ENCODE measurements at places on chromosomes 2 and 18.

- DNase-seq = peak; percentile 31
- H3K27ac ChIP-seq = no peak overlapping the region
- no peaks in the 10 kb centered on the region for H3K4me1 ChIP-seq
- H3K36me3 ChIP-seq = peaks cover 1% of the 10 kb centered on the region
- peaks cover 8% of the 10 kb centered on the region for H3K27me3 ChIP-seq
Measured at GRCh38 chr2:20478961-20479360, 32.1 kb downstream of the RHOB start.

- H3K4me1 ChIP-seq = peaks cover 11% of the 10 kb centered on the region
- no peak for DNase-seq
- peaks cover 49% of the 10 kb centered on the region for H3K27me3 ChIP-seq
- H3K27ac ChIP-seq = no peak overlapping the region
- H3K36me3 ChIP-seq = no peaks in the 10 kb centered on the region
Measured at GRCh38 chr2:70656421-70657010, 102.9 kb upstream of the TGFA start.

- H3K4me1 ChIP-seq = peaks cover 2% of the 10 kb centered on the region
- no peaks in the 10 kb centered on the region for H3K36me3 ChIP-seq
- H3K27ac ChIP-seq = no peak overlapping the region
- H3K27me3 ChIP-seq = no peaks in the 10 kb centered on the region
- H3K4me3 ChIP-seq = no peak overlapping the region
Measured at GRCh38 chr18:8052237-8052701, 485.2 kb downstream of the PTPRM start.

GRCh38 chr2:190641469-190641868, 7.4 kb upstream of the NAB1 start:
- peaks cover 3% of the 10 kb centered on the region for H3K4me1 ChIP-seq
- H3K27ac ChIP-seq = no peak overlapping the region
- no peak for DNase-seq
- H3K4me3 ChIP-seq = no peak overlapping the region
- no peaks in the 10 kb centered on the region for H3K27me3 ChIP-seq

- no peak overlapping the region for H3K4me3 ChIP-seq
- H3K27me3 ChIP-seq = no peaks in the 10 kb centered on the region
- H3K4me1 ChIP-seq = no peaks in the 10 kb centered on the region
- DNase-seq = no peak
- H3K36me3 ChIP-seq = peaks cover 16% of the 10 kb centered on the region
Measured at GRCh38 chr2:171846894-171847293, 47.1 kb downstream of the SLC25A12 start.

DNA sequence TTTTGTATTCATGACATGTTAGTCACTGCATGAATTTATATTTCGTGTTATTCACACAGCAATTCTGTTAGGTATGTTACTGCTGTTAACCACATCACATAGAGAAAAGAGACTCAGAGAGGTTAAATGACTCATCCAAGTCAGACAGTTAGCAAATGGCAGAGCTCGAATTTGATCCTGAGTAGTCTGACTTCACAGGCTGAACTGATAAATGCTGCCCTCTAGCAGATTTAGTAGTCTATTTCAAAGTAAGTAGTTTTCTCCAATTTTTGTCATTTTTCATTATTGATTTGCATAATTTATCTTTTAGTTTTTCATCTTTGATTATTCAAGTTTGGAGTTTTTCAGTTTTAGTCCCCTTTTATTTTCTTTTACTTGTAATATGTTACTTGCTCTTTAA, 58.3 kb downstream of the WDR7 start:
- peaks cover 10% of the 10 kb centered on the region for H3K4me1 ChIP-seq
- DNase-seq = peak; percentile 57
- H3K4me3 ChIP-seq = no peak overlapping the region
- no peak overlapping the region for H3K27ac ChIP-seq
- peaks cover 10% of the 10 kb centered on the region for H3K36me3 ChIP-seq

DNA sequence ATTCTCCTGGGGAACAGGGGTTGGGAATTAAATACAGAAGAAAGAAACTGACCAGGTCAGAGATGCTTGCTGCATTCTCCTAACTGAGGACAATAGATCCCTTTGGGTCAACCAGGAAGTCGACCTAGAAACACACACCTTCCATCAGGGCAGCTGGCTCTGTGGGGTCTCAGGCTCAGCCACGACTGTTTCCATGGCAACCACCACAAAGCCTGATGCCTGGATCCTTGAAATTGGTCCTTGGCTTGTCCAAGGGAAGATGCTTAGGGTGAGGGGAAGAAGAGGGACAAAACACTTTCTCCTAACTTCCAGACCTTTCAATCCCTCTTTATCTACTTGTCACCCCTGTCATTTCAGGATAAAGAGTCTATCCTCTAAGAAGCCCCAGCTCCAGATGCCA, 194.4 kb downstream of the ALK start:
- H3K27ac ChIP-seq = no peak overlapping the region
- no peaks in the 10 kb centered on the region for H3K4me1 ChIP-seq
- no peaks in the 10 kb centered on the region for H3K36me3 ChIP-seq
- peaks cover 25% of the 10 kb centered on the region for H3K27me3 ChIP-seq

DNA sequence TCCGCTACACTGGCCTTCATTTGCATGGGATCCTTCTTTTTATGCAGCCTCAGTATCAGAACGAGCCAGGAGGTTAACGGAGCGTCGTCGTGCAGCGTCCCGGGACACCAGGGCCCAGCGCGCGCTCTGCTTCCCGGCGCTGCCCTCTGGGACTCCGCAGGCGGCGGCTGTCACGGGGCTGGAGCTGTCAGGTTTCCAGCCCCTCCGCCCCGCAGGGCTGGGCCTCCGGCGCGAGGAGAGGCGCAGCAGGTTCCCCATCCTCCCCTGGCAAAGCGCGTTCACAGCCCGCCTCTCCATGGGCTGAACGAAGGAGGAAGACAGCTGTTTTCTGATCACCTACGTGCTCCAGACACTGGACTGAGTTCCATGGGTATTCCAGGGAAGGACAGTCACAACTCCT, 12.5 kb upstream of the PAX8 start:
- H3K4me1 ChIP-seq = no peaks in the 10 kb centered on the region
- H3K36me3 ChIP-seq = no peaks in the 10 kb centered on the region
- no peak overlapping the region for H3K27ac ChIP-seq
- H3K4me3 ChIP-seq = no peak overlapping the region

- no peak overlapping the region for H3K27ac ChIP-seq
- no peaks in the 10 kb centered on the region for H3K27me3 ChIP-seq
- peaks cover 20% of the 10 kb centered on the region for H3K4me1 ChIP-seq
- no peak overlapping the region for H3K4me3 ChIP-seq
- no peak for DNase-seq
- H3K36me3 ChIP-seq = no peaks in the 10 kb centered on the region
Measured at GRCh38 chr2:95014126-95014708, 11.3 kb upstream of the MAL start.

- H3K27ac ChIP-seq = no peak overlapping the region
- peaks cover 3% of the 10 kb centered on the region for H3K36me3 ChIP-seq
- no peak for DNase-seq
- H3K27me3 ChIP-seq = no peaks in the 10 kb centered on the region
- no peak overlapping the region for H3K4me3 ChIP-seq
Measured at GRCh38 chr2:30144260-30144659, 2.5 kb upstream of the YPEL5 start.

- no peak overlapping the region for H3K27ac ChIP-seq
- H3K27me3 ChIP-seq = peaks cover 4% of the 10 kb centered on the region
- DNase-seq = no peak
- H3K36me3 ChIP-seq = no peaks in the 10 kb centered on the region
- H3K4me3 ChIP-seq = no peak overlapping the region
Measured at GRCh38 chr2:240235811-240236210, 95.4 kb upstream of the OTOS start.

DNA sequence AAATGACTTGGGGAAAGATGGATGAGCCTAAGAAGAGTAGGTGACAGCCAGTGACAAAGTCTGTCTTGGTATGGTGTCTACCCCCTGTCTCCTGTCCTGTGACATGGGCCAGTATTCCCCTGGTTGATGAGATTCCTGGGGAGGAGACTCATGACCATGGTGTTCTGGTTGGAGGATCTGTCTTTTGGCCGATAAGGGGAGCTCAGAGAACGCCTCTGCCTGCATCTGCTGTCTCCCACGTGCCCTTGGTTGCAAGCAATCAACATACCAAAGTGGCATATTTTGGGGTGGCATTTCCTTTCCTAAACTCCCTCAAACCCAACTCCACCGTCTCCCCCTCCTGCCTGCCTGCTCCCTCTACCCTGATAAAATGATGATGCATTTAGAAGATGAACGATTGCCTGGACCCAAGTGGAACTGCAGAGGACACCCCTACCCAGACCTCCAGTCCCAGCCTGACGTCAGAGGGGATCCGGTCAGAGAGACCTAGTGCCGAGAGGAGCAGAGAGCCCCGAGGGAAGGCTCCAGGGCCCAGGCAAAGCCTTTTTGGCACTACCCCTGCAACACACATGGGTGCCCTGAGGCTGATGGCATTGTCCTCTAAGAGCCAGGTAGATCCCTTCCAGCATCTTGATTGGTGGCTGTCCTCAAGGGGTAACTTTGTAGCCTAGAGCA, 124.2 kb upstream of the MSH6 start:
- no peak for DNase-seq
- no peak overlapping the region for H3K4me3 ChIP-seq
- peaks cover 3% of the 10 kb centered on the region for H3K27me3 ChIP-seq

GRCh38 chr2:196277002-196277401, 105.6 kb upstream of the STK17B start:
- peak overlapping the region; percentile 11 for H3K4me3 ChIP-seq
- no peak for DNase-seq
- H3K27ac ChIP-seq = peak overlapping the region; percentile 52
- peaks cover 42% of the 10 kb centered on the region for H3K4me1 ChIP-seq
- no peaks in the 10 kb centered on the region for H3K27me3 ChIP-seq
- peaks cover 10% of the 10 kb centered on the region for H3K36me3 ChIP-seq

GRCh38 chr2:120873958-120874887, 138.6 kb downstream of the GLI2 start:
- H3K36me3 ChIP-seq = no peaks in the 10 kb centered on the region
- H3K27ac ChIP-seq = no peak overlapping the region
- peaks cover 4% of the 10 kb centered on the region for H3K27me3 ChIP-seq

DNA sequence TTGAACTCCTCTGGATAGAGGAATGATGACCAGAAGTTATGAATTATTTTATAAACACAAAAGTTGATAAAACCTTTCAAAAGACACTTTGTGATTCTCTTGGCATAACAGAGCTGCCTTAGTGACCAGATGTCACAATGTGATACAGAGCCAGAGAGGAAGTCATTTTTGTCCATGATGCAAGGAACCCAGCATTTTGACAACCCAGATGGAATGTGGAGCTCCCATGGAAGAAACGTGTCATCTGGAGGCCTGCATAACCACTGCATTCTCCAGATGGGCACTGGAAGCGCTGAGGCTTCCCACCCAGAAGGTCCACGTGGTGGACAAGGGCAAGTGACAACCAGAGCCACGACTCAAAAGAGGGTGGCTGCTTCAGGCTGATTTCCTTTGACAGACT, 30.1 kb downstream of the HRH4 start:
- H3K27me3 ChIP-seq = peaks cover 53% of the 10 kb centered on the region
- no peak overlapping the region for H3K4me3 ChIP-seq
- H3K4me1 ChIP-seq = peaks cover 14% of the 10 kb centered on the region
- DNase-seq = no peak
- no peaks in the 10 kb centered on the region for H3K36me3 ChIP-seq
- no peak overlapping the region for H3K27ac ChIP-seq

- H3K27me3 ChIP-seq = no peaks in the 10 kb centered on the region
- H3K27ac ChIP-seq = no peak overlapping the region
- no peak overlapping the region for H3K4me3 ChIP-seq
- DNase-seq = no peak
Measured at GRCh38 chr2:155747531-155747930, 585.0 kb downstream of the NR4A2 start.

GRCh38 chr2:127683757-127684156, 8.4 kb upstream of the LIMS2 start:
- no peak overlapping the region for H3K4me3 ChIP-seq
- peaks cover 32% of the 10 kb centered on the region for H3K27me3 ChIP-seq
- DNase-seq = no peak
- no peaks in the 10 kb centered on the region for H3K36me3 ChIP-seq
- no peak overlapping the region for H3K27ac ChIP-seq
- no peaks in the 10 kb centered on the region for H3K4me1 ChIP-seq

DNA sequence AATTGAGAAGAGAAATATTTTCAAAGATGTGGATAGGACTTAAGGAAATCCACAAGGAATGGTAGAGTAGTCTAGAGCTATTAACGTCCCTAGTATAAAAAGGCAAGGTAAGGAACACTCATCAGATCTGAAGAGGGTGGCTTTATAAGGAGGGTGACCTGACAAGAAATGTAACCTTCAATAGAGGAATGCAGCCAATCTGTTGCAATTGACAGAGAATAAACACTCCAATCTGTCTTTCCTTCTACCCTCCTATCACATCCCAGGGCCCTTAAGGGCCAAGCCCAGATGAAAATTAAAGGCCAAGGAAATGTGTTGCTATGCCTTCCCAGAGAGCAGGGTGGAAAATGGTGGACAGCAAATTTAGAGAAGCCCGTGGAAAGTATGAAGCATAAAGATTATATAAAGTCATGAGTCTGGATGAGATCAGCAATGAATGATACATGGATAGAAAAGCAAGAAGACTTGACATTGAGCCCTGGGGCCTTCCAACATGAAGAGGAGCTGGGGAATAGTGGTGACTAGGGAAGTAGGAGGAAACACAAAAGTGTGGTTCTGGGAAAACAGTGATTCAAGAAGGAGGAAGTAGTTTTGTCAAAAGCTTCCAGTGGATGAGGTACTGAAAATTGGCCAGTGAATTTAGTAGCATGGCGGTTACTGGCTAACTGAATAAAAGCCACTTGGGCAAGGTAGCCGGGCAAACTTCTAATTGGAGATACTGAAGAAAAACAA, 270.6 kb upstream of the TANK start:
- H3K36me3 ChIP-seq = no peaks in the 10 kb centered on the region
- no peaks in the 10 kb centered on the region for H3K4me1 ChIP-seq
- H3K27me3 ChIP-seq = no peaks in the 10 kb centered on the region
- no peak for DNase-seq
- no peak overlapping the region for H3K27ac ChIP-seq
- no peak overlapping the region for H3K4me3 ChIP-seq

- no peak overlapping the region for H3K27ac ChIP-seq
- DNase-seq = no peak
- peaks cover 2% of the 10 kb centered on the region for H3K36me3 ChIP-seq
- H3K4me1 ChIP-seq = no peaks in the 10 kb centered on the region
- no peak overlapping the region for H3K4me3 ChIP-seq
- H3K27me3 ChIP-seq = no peaks in the 10 kb centered on the region
Measured at GRCh38 chr2:168703926-168704325, 98.5 kb upstream of the NOSTRIN start.

- peaks cover 15% of the 10 kb centered on the region for H3K36me3 ChIP-seq
- peak overlapping the region; percentile 65 for H3K27ac ChIP-seq
- H3K4me1 ChIP-seq = peaks cover 22% of the 10 kb centered on the region
- H3K27me3 ChIP-seq = peaks cover 16% of the 10 kb centered on the region
- DNase-seq = no peak
Measured at GRCh38 chr2:101698014-101698843, 722 bp downstream of the MAP4K4 start.
